ENCODE measurements at places on chromosomes 2 and 18.

DNA sequence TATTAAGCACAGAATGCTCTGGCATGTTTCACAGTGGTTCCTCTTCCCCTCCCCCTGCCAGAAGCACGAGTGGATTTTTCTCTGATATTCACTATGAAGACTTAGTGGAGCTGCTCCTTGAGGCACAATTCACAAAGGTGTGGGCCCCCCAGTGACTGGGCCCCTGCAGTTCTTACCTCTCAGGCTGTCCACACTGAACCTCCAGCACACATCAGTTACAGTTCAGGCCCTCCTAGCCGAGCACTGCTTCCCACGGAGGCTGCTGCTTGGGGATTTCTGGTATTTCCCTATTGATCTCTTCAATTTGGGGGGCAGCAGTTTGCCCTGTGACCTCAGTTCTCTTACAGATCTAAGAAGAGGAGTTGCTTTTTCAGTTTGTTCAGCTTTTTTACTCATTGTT, 236.1 kb downstream of the SH3RF3 start:
- DNase-seq = peak; percentile 12

DNA sequence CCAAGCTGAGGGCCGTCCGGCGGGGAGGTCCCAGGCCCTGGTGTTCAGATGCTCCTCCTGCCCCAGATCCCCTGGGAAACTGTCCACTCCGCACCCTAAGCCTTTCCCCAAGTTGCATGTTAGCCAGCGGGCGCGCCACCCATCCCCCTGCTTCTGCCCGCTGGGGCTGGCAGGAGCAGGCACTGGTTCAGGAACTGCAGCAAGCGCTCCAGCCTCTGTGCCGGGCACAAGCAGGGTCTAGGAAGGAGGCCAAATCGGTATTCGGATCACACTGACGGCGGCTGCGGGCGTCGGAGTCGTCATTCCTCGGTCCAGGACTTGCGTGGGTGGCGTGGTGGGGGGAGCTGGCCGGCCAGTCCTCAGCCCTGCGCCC, 53.7 kb downstream of the FAM168B start:
- DNase-seq = no peak

DNA sequence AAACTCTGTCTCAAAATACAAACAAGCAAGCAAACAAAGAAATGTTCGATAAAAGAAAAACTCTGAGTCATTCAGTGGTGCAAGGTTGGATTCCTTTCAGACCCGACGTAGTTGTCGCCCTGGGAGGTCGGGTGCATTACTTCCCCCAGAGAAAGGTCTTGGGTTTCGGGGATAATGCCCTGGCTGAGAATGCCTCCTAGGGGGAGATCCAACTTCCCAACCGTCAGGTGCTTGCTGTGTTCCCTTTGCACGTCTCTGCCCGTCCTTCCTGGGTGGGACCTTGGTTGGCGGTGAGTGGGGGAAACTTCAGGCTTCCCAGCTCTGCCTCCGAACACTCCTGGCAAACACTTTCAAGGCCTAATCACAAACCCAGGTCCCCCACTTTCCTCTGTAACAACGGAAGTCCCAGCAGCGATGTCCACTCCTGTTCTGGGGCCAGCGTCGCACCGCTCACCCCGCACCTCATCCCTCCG, 609 bp downstream of the TPGS2 start:
- DNase-seq = peak; percentile 34

GRCh38 chr2:104870100-104870975, 16.4 kb downstream of the POU3F3 start:
- no peak for DNase-seq

GRCh38 chr2:140498360-140498759, 1632.5 kb downstream of the LRP1B start:
- no peak for DNase-seq

DNA sequence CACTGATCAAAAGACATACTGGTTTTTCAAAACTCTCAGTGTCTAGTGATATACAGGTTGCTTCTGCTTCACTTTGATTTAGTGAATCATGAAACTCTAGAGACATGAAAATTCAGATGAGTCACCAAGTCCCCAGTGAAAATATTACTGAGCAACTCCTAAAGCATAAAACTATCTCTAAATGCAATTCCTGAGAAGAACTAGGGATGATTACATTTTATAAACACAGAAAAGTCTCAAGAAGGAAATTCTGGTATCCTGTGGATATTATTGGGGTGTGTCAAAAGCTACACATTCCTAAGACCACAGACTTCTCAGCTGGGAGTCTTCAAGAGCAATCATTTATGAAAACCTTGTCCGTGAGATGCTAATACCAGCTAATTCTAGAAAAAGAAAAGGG, 9.7 kb downstream of the LRRTM4 start:
- no peak for DNase-seq

DNA sequence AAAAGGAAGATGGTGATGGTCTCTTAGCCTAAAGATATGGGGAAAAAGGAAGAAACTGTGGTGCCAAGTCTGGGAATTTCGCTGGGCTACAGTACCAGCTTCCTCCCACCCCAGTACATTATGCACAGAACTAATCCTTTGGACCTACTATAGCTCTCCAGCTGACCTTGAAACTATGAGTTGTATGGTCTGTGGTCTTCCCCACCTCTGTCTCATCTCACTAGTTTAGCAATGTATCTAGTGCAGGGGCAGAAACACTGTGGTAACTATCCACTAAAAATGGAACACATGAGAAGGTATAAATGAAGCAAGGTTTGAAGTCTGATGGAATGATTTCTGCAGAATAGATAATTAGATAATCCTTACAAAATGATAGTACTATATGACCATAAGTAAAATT, 190.4 kb upstream of the CCDC150 start:
- DNase-seq = no peak

- no peak for DNase-seq
Observed at GRCh38 chr2:121611730-121612705, 37.2 kb downstream of the CLASP1 start.

GRCh38 chr2:126797622-126798275, 100.9 kb upstream of the TEX51 start:
- DNase-seq = no peak

GRCh38 chr2:147177071-147177857, 667.6 kb upstream of the ACVR2A start:
- no peak for DNase-seq

DNA sequence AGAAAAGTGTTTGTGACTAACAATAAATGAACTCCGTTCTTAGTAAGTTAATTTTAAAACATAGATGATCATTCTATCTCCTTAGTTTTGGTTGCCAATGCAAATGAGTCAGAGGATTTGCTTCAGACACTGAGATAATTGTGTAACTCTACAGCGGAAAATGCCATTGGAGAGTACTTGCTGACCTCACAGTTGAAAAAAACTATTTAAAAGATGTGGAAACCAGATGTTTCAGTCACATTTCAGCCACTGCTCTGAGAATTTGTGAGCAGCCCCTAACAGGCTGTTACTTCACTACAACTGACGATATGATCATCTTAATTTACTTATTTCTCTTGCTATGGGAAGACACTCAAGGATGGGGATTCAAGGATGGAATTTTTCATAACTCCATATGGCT, at the start of gene TNFAIP6:
Gene TNFAIP6, plus strand, starts transcription at position 234 of the 400 bp plus-strand sequence. Its CDS starts 75 bp downstream, at position 309.
- peak; percentile 96 for DNase-seq

- no peak for DNase-seq
Observed at GRCh38 chr2:201280191-201281040, 20.1 kb downstream of the CASP8 start.

DNA sequence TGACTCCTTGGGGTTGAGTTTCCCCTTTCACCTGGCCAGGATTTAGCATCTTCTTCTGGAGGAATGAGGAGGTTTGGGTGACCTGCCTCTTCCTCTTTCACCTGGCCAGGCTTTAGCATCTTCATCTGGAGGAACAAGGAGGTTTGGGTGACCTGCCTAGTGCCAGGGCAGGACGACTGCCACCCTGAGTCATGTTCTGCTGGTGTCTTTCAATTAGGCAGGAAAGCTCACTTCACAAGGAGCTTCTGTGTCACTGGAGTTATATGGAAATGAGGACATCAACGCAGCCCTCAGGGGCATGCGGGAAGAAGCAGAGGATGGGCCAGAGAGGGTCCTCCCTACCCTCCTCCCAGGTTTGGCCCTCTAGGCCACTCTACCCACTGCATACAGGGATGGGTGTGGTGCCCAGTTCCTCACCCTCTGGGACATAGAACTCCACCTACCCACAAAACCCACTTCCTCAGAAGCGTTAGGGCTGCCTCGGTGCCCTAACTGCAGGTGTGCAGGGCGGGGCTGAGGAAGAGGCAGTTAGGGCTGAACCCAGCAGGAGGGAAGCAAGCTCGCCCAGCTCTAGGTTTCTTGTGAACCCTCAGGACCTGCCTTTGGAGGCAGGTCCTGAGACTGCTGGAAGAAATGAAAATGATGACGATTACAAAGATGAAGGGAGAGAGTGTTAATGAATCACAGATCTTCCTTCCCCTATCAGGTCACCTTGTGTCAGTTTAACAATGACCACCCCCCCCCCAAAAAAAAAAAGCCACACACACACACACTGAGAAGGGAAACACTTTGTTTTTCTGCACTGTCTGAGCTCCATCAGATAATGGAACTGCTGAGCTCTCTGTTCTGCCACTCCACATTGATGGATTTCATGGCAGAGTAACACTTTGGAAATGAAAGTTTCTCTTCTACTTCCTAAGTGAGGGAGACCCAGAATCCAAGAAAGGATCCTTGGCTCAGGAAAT, 71.0 kb downstream of the ARL4C start:
- DNase-seq = no peak

GRCh38 chr2:67581751-67582150, 184.6 kb downstream of the ETAA1 start:
- no peak for DNase-seq

DNA sequence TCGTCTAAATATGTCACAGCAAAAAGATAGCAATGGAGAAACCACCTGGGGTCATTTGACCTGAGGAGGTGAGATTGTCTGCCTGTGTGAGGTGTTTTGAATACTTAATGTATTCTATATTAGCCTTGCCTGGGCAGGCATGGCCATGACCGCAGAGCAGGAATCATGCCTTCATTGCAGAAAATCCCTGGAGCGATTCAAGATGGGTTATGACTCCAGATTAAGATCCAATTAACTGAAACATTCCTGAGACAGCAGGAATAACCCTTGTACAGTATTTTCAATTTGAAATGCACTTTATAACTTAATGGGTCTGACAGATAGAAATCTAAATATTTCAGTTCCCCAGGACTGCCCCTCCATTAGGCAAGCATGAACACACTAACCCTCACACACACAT, 227.3 kb upstream of the RAB6C start:
- no peak for DNase-seq

DNA sequence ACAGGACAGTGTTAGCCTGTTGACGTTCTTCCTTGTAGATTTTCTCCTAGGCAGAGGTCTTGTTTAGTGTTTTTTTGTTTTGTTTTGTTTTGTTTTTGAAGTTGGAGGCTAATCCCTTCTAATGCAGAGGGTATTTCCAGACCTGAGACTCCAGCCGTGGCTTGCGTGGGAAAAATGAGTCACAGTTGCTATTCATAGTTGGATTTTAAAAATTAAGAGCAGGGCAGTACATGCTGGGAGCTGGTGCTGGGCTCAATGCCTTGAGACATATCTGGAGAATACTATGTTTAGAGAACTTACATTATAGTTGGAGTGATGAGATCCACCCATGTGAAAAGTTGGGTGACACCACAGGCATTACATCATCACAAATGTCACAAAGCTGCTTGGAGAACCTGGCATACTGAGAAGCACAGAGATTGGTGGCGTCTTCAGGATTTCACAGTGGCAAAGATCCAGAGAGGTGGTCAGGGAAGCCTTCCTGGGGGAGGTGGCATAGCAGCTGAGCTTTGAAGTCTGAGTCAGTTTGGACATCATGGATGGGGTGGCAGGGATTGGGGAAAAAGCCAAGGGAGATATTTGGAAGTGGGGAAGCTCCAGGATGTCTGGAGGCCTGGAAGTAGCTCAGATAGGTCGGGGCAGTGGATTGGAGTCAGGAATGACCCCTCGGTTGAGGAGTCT, 249.4 kb downstream of the LOXHD1 start:
- no peak for DNase-seq

GRCh38 chr2:147845411-147845971, 662 bp downstream of the ACVR2A start:
- no peak for DNase-seq

DNA sequence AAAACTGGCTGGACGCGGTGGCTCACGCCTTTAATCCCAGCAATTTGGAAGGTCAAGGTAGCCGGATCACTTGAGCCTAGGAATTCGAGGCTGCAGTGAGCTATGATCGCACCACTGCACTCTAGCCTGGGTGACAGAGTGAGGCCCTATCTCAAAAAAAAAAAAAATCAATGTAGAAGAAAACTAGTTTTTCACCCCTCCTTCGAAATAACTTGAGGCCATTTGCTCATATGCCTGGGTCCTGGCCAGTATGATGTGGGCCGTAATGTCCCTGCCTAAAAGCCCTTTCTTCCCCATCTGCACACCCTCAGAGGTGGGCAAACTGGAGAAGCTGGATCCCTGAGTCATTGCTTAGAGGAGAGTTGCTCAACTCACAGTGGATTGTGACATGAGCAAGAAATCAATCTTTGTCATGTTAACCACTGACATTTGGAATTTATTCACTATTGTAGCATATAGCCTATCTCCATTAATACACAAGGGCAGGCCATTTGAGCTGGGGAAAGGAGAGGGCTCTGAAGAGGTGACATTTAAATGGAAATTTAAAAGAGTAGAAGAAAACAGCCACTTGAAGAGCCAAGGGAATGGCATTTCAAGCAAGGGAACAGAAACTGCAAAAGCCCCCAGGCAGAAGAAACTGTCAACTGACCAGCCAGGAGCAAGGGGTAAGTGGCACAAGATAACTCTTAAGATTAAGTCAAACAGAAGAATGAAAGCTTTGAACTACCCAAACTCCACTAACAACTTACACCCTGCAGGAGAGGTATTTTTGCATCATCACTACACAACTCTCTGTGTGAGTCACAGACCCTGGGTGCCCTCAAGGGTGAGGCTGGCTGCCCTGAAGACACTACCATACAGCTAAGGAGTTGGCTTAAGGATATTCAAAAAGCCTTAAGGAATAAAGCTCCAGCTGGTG, 7.6 kb upstream of the METTL21A start:
- DNase-seq = no peak

DNA sequence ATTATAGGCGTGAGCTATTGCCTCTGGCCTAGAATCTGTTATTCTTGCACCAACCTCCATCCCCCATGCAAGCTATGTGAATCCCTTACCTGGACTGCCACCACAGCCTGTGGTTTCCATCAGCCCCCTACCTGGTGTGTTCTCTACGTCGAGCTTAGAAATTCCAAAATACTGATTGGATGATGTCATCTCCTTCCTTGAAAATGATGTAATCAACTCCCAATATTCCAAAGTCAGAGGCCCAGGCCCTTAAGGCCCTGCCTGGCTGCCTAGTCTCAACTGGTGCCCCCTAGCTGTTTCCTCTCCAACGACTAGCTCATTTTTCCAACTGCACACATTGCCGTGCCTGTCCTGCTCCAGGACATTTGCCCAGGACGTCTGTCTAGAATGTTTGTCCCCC, 41.3 kb upstream of the GBX2 start:
- no peak for DNase-seq

GRCh38 chr2:104582471-104582870, 271.4 kb upstream of the POU3F3 start:
- no peak for DNase-seq

- DNase-seq = no peak
Observed at GRCh38 chr2:118609138-118609537, 238.3 kb downstream of the EN1 start.

- no peak for DNase-seq
Observed at GRCh38 chr2:73987109-73987947, 2.6 kb downstream of the TET3 start.
